ENCODE measurements at places on chromosomes 7 and 10.

DNA sequence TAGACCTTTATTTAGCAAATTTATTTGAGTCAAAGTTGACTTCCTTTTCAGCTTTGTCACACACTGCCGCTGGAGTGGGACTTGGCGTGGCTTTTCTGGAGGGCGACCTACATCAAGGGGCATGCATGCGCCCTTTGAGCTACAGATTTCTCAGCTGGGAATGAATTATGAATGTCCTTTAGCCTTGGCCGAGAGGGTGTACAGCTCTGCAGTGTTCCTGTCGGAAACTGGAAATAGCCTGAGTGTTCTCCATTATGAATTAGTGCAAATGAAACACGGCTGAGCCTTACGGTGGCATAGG, 79.7 kb downstream of the GLRX3 start:
- DNase-seq: no peak

- DNase-seq: no peak
These were observed 122.5 kb upstream of the ANKRD1 start for GRCh38 chr10:91043173-91043910.

DNA sequence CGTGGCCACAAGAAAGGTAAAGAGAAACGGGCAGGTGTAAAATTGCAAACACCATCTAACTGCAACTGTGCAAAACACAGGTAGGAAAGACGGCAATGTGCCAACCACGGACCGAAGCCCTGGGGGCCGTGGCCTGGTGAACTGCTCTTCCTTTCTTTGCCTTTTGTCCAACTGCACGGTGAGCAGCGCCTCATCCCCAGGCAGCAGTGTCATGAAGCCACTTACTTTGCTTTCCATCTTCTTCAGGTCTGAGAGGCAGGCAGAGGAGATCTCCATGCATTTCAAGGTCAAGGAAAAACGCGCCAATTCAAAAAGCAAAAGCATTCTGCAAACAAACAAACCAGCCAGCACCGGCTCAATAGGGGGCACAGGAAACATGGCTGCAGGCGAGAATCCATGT, 12.9 kb downstream of the CFAP46 start:
- no peak for DNase-seq

DNA sequence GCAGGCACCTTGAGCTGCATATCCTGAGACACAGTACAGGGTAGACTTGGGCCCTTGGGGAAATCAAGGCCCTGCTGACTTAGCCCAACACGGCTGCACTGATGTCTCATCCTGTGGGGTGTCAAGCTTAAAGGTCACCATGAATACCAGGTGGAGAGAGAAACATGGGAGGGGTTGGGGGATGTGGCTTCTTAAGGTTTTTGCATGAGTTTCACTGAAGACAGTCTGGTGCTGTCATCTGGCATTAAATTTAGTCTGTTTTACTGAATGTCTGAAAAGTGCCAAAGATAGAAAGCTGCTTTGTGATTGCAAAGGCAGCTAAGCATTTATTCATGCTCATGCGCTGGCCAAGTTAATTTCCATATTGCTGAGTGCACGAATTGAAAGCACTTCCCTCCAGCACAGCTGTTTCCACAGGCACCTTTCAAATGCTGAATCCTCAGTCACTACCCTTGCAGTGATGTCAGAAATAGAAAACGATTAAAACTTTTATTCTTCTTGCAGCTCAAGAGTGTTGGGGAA, 102.1 kb downstream of the OSBPL3 start:
- DNase-seq: no peak

DNA sequence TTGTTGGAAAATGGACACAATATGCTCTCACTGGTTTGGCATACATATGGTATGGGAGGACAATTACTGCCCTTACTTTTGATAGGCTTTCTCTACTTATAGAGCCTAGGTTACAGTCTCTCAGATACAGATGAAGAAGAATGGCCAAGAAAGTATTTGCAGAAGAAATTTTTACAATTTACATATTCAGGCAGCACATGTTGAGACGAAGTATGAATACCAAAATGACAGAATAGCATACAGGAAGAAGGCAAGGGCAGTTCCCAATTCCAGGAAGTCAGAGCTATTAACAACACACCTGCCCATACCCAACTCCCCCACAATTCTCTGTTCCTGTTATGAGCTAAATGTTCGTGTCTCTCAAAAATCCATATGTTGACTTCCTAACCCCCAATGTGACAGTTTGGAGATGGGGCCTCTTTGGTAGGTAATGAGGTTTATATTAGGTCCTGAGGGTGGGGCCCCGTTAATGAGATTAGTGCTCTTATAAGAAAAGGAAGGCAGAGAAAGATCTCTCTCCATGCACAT, 67.8 kb downstream of the DOCK4 start:
- DNase-seq: no peak

DNA sequence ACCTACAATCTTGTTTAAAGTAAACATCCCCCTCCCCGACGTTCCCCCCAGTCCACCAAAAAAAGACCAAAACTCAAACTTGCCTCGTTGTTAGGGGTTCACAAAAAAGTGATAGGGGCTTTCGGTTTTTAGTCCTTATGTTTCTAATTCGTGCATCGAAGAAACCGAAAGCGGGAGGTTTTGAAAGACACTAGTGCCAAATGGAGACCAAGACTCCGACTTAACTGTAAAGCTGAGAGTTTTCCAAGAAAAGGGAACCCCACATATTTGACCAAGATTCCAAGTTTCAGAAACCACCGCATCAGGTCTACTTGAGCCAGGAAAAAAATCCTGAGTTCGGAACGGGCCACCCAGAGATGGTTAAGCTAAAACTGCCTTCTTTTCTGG, 534 bp downstream of the PSMA2 start:
- DNase-seq: no peak

- no peak for DNase-seq
These were observed 9.2 kb downstream of the CREM start for GRCh38 chr10:35135861-35136260.

DNA sequence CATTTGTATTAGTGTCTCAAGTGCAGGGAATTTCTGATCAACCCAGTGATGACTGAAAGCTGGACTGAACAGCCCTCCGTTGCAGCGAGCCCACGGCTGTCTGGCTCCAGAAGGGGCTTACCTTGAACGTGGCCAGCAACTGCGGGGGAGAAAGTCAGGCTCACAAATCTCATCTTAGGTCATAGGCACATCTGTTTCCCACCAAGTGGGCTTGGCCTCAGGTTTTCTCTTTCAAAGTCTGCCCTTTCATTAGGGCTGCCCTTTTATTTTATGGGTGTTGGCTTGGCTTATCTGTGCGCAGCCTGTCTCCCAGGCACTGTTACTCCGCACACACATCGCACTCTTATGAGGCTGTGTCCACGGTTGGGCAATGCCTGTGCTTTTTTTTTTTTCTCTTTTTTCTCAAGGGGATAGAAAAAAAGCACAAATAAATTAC, 178.0 kb downstream of the JCAD start:
- DNase-seq: no peak

GRCh38 chr10:16934461-16934860, 117.2 kb upstream of the RSU1 start:
- no peak for DNase-seq

GRCh38 chr7:80603940-80604339, 34.5 kb upstream of the CD36 start:
- DNase-seq: no peak

- no peak for DNase-seq
These were observed 28.5 kb upstream of the SYPL1 start for GRCh38 chr7:106140406-106141173.

- DNase-seq: peak; percentile 27
These were observed 1.5 kb downstream of the DUSP5 start for GRCh38 chr10:110498982-110499795.

DNA sequence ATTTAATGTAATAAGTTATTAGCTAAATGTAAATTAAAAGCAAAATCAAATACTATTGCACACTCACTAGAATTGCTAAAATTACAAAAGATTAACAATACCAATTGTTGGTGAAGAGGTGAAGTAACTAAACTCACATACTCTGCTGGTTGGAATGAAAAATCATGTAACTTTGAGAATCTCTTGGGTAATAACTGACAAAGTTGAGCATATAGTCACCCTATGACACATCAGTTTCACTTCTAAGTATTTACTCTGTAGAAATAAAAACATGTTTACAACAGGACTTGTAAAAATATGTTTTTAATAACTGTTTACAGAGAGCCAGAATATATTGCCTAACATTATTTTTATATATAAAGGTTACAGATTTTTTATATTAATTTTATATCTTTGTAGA, 33.6 kb downstream of the CNTNAP2 start:
- no peak for DNase-seq

DNA sequence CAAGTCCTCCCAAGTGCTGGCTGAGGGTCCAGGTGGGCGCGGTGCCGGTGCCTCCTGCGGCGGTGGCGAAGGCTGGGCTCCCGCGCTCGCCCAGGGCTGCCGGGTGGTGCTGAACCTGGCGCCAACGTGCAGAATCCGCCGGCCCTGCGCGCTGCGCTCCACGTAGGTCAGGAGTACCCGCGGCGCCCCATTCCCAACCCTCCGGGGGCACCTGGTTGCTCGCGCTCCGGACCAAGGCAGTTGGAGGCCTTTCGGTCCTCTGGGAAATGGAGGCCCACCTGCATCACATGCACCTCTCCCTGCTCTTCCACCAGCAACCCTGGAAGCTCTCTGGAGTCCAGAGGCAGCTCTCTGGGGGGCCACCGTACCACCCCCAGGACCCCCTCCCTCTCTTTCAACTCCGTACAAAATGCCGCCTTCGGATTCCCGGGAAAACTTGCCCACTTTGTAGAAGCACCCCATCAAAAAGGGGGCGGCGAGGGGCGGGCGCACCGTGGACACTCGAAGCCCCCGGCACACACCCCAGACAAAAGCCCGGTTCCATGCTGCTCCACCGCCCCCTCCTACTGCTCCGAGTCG, 745 bp downstream of the SLC16A9 start:
- no peak for DNase-seq

GRCh38 chr7:56097700-56098099, 4.9 kb upstream of the PHKG1 start:
- DNase-seq: no peak

DNA sequence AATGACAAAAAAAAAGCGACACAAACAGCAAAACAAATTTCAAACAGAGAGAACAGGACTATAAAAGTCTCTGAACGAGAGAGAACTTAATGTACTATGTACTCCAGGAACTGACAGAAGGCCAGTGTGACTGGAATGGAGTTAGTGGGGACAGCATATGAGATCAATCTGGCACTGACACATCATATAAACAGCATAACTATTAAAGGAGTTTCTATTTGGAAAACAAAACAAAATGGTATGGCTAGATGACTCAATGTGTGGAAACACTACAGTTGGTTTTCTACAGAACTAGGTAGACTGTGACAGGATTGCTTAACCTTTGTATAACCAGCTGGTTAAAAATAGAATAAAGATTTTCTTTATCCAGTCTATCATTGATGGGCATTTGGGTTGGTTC, 232.9 kb upstream of the KAT6B start:
- no peak for DNase-seq

DNA sequence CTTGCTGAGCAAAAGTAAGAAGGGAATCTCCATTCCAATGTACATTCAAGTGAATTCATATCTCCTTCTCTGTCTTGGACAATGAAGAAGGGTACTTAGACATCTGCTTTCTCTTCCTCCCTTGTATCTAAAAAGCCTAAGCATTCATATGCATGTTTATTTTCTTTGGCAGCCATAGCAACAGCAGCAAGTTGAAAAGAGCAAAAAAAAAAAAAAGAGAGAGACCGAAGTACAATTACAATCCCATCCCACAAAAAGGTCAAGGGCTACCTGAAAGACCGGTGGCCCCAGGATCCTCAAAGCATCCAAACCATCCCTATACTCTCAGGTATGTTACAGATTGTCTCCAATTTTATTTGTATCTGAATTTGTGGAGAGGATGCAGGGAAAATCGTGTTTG, 4.1 kb downstream of the OR2F1 start:
- no peak for DNase-seq

Measured in effector CD4-positive, alpha-beta T cell (primary cell).